Epithelial cell of proximal tubule (primary cell): ENCODE measurements at places on chromosomes 12 and 14.

GRCh38 chr12:70576341-70577282 lies 60.6 kb downstream of the PTPRB start:
- no peak for DNase-seq

DNA sequence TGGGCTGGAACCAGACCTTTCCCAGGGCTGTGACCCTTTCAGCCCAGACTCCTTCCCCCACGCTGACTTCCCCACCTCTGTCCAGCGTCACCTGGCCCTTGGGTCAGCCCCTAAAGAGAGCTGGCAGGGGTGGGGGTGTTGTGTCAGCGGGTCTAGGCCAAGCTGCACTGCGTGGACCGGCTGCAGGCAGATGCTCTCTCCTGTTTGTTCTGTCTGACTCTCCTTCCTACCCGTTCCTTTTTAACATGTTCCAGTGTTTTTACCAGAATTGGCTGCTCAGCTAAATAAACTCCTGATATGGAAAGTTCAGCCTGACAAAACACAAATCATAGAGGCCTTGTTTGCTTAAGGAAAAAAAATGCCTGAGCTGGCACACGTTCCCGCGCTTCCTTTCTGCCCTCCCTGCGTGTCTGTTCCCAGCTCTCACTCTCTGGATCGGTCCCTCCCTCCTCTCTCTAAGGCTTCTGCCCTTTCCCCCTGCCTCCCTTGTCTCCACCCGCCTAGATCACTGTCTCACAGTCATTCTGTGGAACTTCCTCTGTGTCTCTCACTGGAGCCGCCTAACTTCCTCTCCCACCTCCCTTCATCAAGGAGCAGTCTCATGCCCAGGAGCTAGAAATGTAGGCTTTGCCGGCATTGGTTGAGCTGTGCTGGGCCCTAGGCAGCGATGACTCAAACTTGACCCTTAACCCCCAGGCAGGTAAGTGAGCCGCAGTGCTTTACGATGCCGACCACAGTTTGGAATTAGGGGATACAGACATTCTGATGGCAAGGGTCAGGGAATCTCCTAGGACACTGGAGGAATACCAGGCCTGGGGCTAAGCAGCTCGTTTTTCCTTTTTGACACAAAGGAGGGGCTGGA lies 15.5 kb upstream of the MLXIP start:
- DNase-seq: no peak

DNA sequence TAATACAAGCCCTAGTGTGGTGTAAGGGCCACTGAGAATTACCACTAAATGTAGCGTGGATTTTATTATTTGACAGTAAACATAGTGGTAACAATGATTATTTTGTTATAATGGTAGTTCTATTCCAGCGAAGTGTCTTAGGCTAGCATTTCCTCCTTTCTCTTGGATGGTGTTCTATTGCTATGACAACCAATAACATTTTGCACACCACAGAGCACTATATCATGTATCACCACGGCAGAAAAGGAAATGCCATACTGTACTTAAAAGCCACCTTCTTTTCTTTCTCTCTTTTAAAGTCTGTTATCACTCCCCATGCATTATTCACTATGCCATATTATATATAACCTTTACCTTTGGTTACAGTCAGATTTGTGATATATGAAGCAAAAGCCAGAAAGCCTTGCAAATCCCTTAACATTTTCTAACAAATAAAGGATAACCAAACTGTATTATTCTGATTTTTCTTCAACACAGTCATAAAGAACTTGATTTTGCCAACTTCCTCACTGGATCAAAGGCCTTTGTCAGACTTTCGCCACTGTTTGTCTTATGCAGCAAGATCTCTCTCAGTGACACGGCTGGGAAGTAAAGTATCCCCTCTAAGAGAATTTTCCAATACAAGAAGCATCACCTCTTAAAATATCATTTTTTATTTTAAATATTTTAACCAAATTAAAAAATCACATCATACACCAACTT lies 195.8 kb downstream of the FOXN3 start:
- no peak for DNase-seq

- no peak for DNase-seq
Measured at GRCh38 chr14:74500417-74501134, 7.0 kb downstream of the ISCA2 start.

GRCh38 chr12:64730588-64730969 lies 28.6 kb downstream of the GNS start:
- no peak for DNase-seq

GRCh38 chr14:34175574-34175973 lies 224.7 kb upstream of the EGLN3 start:
- DNase-seq: no peak

DNA sequence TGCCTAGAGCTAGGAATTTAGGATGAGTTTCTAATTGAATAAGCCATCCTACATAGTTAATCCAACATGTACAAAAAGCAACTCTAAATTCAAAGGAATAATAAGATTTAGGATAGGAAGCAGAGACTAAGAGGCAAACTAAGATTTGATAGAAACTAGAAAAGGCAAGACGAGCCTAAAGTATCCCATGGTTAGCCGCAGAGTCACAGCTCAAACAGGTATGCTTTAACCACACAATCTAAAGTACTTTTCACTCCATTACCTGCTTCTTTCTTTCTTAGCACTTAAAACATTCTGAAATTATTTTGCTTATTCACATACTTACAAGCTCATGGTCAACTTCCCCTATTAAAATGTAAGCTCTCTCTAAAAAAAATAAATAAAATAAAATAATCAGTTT lies 51.8 kb downstream of the OTOGL start:
- DNase-seq: no peak

GRCh38 chr12:54932691-54933090 lies 51.9 kb downstream of the TESPA1 start:
- no peak for DNase-seq

DNA sequence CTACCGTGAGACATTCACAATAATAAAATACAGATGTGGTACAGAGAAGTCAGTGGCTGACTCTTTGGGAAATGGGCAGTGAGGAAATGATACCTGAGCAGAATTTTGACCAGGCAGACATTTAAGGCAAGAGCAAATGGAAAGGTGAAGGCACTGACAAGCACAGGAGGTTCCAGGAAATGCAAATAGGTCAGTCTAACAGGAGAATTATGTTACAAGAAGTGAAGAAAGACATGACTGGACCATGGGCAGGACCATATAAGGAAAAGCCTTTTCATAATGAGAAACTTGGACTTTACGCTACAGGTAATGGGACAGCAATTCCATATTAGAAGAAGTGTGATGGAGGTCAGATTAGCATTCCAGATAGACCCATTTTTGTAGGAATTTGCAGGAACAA lies 338.9 kb downstream of the PDZRN4 start:
- DNase-seq: no peak

- DNase-seq: no peak
Measured at GRCh38 chr14:73491256-73492042, 716 bp downstream of the RIOX1 start.

- no peak for DNase-seq
Measured at GRCh38 chr14:50085570-50086320, 30.6 kb downstream of the VCPKMT start.

DNA sequence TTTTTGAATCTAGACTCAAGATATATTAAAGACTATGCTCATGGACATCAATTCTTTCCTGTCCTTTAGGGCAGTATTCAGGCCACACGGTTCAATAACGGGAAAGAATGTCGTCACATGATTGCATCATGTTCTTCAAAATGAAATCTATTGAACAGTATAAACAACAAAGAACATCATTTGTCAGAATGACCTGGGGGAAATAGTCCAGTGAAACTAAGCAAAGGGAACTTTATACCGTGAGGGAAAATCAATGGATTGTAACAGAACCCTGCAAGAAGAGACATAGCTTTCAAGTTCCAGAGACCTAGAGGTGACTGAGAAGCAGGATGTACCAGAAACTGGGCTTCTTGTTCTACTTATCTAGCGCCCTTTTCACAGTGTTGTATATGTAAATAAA lies 32.7 kb downstream of the FLRT2 start:
- no peak for DNase-seq

- DNase-seq: no peak
Measured at GRCh38 chr12:21413369-21414277, 23.8 kb upstream of the PYROXD1 start.

DNA sequence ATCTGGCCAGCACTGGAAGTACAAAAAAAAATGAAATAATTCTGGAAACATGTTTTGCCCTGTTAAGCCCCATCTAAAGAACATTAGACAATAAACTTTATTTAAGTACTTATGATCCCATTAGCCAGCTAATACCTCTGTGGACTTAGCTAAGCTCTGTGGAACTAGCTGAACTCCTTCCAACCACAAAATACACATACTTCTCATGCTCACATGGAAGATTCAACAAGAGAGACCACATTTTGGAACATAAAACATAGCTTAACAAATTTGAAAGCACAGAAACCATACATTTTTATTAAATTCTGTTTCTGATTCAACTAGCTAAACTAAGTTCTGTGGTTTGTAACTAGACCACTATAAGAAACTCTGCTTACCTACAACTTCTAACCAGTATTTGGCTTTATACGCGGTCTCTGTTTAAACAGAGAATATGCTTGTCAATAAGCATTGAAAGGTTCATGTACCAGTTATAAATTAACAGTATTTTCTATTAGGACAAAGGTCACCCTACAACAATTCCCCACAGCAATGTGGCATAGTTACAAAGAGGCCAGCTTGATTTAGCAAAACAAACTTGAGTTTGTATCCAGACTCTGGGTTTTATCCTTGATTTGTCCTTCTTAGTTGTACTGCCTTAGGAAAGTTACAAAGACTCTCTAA lies 300.1 kb downstream of the C12orf50 start:
- peak; percentile 35 for DNase-seq

DNA sequence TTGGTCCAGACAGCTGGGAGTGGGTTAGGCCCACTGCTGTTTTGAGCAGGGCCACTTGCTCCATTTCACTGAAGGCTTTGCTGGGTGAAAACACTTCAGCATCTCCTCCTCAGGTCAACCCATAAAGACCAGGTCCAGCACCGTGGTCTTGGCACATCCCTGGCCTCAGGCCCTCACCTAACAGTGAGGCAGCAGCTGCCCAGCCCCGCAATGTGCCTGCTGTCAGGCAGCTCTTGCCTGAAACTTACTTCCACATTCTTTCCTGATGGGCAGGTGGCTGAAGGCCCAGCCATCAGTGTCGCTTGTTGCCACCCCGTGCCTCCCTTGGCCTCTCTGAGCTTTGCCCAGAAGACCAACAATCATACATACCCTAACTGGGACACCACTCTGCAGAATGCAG lies 54.4 kb downstream of the ANAPC7 start:
- DNase-seq: no peak

- no peak for DNase-seq
Measured at GRCh38 chr12:11967376-11968047, 103.2 kb upstream of the BCL2L14 start.

- no peak for DNase-seq
Measured at GRCh38 chr14:94291159-94291905, 1.7 kb downstream of the SERPINA10 start.

DNA sequence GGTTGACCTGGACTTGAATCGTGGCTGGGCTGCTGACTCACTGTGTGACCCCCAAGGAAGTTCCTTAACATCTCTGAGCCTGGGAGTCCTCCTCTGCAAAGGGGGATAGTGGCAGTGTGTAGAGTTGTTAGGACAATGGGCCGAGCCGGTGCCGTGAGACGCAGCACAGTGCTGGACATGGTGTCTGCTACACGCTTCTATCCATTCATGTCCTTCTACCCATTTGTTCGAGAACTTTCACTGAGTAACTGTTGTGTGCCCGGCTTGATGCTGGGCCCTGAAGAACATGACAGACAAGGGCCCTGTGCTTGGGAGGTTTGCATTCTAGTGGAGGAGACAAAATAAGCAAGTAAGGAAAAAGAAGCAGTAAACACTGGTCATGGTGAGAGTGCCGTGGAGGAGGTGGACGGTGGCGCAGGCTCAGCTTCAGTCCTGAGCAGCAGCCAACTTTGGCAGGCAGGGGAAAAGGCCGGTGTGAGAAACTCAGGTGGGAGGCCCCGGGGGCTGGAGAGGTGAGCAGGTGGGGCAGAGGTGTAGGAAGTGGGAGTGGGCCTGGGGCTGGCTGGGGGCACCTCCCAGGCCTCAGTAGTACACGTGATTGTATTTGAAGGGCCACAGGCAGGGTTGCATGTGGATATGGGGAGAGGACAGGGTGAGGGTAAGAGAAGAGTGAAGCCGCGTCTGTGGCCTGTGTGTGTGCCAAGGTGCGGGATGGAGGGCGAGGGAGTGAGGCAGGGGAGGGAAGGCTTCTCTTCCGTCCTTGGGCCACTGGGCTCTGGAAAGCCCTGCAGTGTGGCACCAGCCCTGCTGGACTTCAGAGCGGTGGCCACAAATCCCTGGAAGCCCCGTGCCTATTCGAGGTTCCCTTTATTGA lies 13.8 kb downstream of the VASH1 start:
- no peak for DNase-seq

GRCh38 chr14:84087986-84088531 lies 1441.9 kb upstream of the FLRT2 start:
- no peak for DNase-seq

GRCh38 chr12:79687711-79688260 lies 3.0 kb downstream of the PAWR start:
- no peak for DNase-seq

GRCh38 chr14:97027256-97027999 lies 230.2 kb downstream of the VRK1 start:
- DNase-seq: no peak

DNA sequence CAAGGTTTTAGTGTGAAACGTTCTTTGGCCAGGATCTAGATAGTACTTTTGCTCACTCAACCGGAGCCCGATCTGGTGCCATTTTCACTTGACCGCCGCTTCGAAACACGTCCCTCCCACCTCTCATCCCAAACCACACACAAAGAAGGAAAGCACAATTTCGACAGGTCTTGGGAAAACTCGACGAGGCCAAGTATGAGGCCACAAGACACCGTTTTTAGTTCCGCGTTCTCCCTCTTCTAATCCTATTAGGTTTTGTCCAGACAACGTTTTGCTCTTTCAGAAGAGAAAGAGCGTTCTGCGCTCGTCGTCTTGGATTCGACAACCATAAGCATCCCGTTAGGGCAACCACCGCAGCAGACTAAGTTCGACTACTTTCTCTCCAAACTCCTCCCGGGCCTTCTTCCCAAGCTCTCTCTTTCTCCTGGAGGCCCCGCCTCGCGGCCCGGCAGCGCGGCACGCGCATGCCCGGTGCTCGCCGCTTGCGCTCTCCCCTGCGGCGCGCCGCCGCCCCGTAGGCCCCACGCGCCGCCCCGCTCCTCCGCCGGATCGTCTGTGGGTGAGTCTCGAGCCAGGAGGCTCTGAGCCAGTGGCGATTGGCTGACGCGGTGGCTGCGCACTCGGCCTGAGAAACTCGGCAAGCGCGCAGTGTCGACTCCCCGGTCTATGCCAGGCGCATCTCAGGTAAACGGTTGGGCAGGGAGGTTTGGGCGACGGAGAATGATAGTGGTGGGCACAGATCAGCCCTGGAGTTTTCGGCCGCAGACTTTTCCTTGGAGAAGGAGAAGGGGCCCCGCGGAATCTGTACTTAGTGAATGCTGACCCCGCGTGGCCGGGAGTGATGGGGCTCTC lies at the start of gene MIPOL1:
MIPOL1 (plus strand) TSS at position 517 of the 852 bp plus-strand sequence. CDS start 49,952 bp downstream, outside the sequence.
- DNase-seq: peak; percentile 41

DNA sequence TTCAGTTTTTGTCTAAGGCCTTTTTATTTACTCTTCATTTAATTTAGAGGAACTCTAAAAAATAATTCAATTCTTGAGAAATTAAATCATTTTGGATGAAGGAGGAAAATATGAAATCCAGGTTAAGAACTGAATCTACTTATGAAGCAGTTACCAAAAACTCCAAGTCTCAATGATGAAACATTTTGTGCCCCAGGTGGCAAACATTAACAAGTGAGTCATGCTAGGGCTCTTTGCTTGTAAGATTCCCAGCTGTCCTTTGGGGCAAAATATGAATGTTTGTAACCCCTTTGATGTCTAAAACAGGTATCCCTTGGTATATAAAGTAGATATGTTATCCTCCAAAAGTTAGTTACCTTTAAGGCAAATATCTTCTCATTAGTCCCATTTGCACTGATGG lies 202.4 kb downstream of the NEDD1 start:
- peak; percentile 35 for DNase-seq
